ENCODE measurements at places on chromosomes 6 and 20. TPM values are rescaled to one million over a fixed set of nuclear protein-coding genes. Genes with fewer than 3 reads are reported as not detected.

DNA sequence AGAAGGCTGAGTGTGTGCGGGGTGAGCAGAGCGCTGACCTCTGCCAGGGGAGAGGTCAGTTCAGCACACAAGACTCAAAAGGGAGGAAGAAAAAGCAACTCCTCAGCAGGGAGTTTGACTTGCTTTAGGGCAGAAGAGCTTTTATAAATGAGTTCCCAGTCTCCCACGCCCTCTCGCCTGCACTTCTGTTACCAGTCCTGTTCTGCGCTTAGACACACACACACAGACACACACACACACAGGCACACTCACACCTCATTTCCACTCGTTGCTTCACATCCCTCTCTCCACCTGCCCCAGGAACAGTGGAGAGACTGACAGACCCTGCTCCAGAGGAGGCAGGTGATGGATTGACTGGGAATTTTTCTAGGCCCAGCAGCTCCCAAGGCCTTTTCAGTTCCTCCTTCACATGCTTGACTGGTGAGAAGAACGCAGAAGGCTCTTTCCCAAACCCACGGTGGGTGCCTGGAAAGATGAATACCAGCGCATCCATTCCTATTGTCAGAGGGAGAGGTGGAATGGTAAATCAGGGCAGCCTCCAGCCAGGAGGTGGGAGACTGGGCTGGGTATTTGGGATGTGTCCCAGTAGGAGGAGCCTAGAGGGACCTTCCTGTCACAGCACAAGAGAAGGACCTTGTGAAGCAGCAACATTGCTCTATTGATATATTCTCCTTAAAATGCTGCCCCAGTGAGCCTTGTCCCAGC, 43.7 kb downstream of the JAG1 start:
- no peak overlapping the region for H3K4me3 ChIP-seq
- H3K27ac ChIP-seq: no peak overlapping the region
- peaks cover 9% of the 10 kb centered on the region for H3K4me1 ChIP-seq
- no peaks in the 10 kb centered on the region for H3K27me3 ChIP-seq

CST4 gene
- total RNA-seq: not detected

- no peaks in the 10 kb centered on the region for H3K27me3 ChIP-seq
- H3K4me3 ChIP-seq: no peak overlapping the region
- H3K4me1 ChIP-seq: no peaks in the 10 kb centered on the region
Measured at GRCh38 chr6:94511502-94512088, 1065.7 kb upstream of the MANEA start.

DNA sequence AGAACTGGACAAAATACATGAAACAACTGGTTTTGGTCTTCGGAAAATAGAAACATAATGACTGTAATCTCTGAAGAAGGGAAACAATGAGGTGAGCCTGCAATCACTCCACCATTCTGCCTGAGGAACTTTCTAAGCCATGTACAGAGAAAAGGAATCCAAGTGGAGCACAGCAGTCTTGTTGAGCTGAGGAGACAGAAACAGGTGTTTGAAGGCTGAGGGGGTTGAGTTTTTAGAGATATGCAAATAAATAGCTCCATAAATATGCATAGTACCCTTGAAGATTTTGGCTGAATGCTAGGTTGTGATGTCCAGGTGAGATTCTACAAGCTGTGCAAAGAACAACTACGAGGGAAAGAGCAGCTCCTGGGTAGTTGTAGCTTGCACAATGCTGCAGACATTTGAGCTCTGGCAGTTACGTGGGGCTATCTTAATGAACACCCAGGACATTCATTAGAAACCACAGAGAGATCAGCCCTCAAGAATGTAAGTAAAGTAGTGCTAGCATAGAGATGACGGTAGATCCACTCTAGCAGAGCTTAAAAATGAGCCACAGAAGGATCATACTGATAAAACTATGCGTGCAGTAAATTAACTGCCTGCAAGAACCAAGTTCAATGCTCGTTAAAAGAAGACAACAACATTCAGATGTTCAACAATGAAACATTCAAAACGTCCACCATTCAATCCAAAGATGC, 24.3 kb downstream of the TUBB2B start:
- H3K27ac ChIP-seq: no peak overlapping the region
- H3K4me1 ChIP-seq: peaks cover 19% of the 10 kb centered on the region
- peaks cover 8% of the 10 kb centered on the region for H3K27me3 ChIP-seq
- no peak for DNase-seq
- H3K4me3 ChIP-seq: no peak overlapping the region
- H3K36me3 ChIP-seq: no peaks in the 10 kb centered on the region

DNA sequence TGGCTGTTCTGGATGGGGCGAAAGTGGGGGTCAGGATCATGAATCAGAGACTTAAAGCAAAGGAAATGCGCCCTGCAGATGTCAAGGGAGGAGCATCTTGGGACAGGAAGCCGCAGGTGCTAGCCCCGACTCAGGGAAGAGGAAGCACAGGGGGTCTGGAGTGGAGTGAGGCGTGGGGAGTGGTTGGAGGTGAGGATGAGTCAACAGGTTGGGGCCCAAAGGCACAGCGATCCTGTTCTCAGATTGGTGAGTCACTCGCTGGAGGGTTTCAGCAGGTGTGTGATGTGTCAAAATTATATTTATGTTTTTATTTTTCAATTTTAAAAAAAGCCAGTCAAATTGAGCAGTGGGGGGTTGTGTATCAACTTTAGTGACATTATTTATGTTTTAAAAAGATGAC, 19.0 kb downstream of the PACSIN1 start:
- no peaks in the 10 kb centered on the region for H3K4me1 ChIP-seq
- H3K27me3 ChIP-seq: no peaks in the 10 kb centered on the region
- H3K27ac ChIP-seq: no peak overlapping the region
- H3K36me3 ChIP-seq: no peaks in the 10 kb centered on the region

- peaks cover 43% of the 10 kb centered on the region for H3K36me3 ChIP-seq
- no peaks in the 10 kb centered on the region for H3K27me3 ChIP-seq
- peaks cover 17% of the 10 kb centered on the region for H3K4me1 ChIP-seq
- no peak overlapping the region for H3K4me3 ChIP-seq
- no peak overlapping the region for H3K27ac ChIP-seq
- DNase-seq: peak; percentile 98
Measured at GRCh38 chr6:43506667-43507471, 3.3 kb downstream of the LRRC73 start.

GRCh38 chr6:74091136-74091793, 395.3 kb downstream of the CD109 start:
- no peaks in the 10 kb centered on the region for H3K36me3 ChIP-seq
- H3K27me3 ChIP-seq: no peaks in the 10 kb centered on the region
- H3K4me3 ChIP-seq: peak overlapping the region; percentile 50
- no peak for DNase-seq

STK38 gene
- 48.1 TPM for total RNA-seq

DNA sequence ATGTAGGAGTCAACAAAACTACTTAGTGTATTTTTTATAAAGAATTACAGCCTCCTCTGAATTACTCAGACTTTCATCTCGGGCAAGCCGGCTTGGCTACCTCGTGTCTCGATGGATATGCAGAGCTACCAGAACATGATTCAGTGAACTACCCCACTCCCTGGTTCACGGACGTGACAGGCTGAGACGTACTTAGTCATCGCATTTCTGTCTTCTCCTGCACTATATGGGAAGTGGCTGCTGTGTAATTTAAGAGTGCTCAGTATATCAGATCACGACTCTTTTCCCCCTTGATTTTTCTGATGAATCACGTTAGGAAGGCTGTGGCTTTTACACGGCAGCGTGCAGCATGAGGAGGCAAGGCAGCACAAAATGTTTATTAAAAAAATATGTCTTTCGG, 302.7 kb upstream of the ZFP64 start:
- H3K27ac ChIP-seq: peak overlapping the region; percentile 79
- no peaks in the 10 kb centered on the region for H3K27me3 ChIP-seq
- H3K4me3 ChIP-seq: no peak overlapping the region
- no peaks in the 10 kb centered on the region for H3K36me3 ChIP-seq
- peaks cover 14% of the 10 kb centered on the region for H3K4me1 ChIP-seq

- H3K4me3 ChIP-seq: peak overlapping the region; percentile 9
- H3K4me1 ChIP-seq: no peaks in the 10 kb centered on the region
- H3K27me3 ChIP-seq: peaks cover 2% of the 10 kb centered on the region
- H3K36me3 ChIP-seq: no peaks in the 10 kb centered on the region
Measured at GRCh38 chr6:69835414-69836179, 30.8 kb upstream of the COL19A1 start.

GRCh38 chr6:161186173-161186769, 87.6 kb downstream of the AGPAT4 start:
- H3K27me3 ChIP-seq: no peaks in the 10 kb centered on the region
- no peaks in the 10 kb centered on the region for H3K36me3 ChIP-seq
- peaks cover 17% of the 10 kb centered on the region for H3K4me1 ChIP-seq
- peak; percentile 96 for DNase-seq
- peak overlapping the region; percentile 29 for H3K4me3 ChIP-seq

DNA sequence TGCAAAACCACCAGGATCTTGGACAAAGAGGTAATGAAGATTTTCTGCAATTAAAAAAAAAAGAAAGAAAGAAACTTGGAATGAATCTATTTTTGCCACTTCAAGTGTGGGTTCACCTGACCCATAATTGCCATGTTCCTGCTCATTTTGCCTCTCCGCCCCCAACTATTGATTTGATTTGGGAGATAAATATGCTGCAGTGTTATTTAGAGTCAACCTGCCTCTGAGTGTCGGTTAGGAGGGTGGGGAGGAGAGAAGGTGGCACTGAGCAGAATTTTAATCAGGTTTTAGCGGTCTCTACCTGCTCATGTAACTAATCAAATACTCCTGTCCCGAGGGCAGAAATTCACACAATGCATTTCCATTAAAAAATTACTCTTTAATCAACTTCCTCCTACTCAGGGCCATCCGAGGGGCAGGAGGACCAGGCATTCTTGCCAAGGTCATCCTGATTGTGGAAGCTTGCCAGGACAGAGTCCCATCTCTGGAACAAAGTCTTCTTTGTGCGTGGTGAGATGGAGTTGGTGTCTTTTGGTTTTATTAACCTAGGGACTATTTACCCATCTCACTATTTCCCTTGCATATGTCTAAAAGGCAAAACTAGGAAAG, 300.1 kb downstream of the CDH26 start:
- no peaks in the 10 kb centered on the region for H3K27me3 ChIP-seq
- DNase-seq: no peak
- no peak overlapping the region for H3K27ac ChIP-seq
- H3K36me3 ChIP-seq: no peaks in the 10 kb centered on the region

DNA sequence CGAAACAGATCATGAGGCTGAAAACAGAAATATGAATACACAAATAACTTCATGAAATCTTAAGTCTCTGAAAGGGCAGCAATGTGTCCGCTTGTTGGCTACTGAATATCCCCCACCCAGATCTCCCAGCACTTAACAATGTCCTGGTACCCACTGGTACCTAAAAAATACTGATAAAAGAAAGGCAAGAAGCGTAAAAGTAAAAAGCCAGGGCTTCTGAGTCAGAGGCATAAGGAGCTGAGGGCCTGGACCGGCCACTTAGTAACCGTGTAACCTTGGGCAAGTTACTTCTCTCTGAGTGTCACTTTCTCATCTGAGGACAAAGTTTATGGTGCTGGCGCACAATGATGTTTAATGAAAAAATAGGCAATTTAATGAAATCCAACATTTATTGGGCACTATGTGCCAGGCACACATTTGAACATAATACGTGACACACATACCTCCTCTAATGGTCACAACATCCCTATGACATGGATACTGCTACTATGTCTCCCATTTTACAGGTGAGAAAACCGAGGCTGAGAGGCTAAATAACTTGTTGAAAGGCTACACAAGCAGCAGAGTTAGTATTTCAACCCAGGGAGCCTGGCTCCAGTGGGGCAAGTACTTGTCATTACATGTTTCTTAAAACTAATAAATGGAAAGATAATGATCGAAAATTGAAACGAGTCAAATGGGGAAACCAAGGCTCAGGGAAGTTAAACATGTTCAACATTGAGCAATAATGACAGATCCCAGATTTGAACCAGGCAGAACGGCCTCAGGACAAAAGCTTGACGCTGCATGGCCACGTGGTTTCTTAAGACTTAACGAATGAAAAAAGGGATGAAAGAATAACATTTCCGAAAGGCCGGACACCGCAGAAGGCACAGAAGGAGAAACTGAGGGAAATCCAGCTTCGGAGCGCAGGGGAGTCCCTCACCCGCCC, 828 bp downstream of the TP53RK start:
- H3K36me3 ChIP-seq: peaks cover 16% of the 10 kb centered on the region
- DNase-seq: peak; percentile 51
- H3K4me1 ChIP-seq: peaks cover 21% of the 10 kb centered on the region
- peak overlapping the region; percentile 89 for H3K4me3 ChIP-seq
- H3K27me3 ChIP-seq: no peaks in the 10 kb centered on the region

GRCh38 chr20:51311636-51312479, 230.7 kb downstream of the NFATC2 start:
- H3K4me1 ChIP-seq: peaks cover 3% of the 10 kb centered on the region
- no peak overlapping the region for H3K27ac ChIP-seq
- no peak for DNase-seq
- H3K4me3 ChIP-seq: no peak overlapping the region

GRCh38 chr6:142935553-142936517, 9.1 kb downstream of the HIVEP2 start:
- H3K4me3 ChIP-seq: no peak overlapping the region
- no peaks in the 10 kb centered on the region for H3K27me3 ChIP-seq
- no peaks in the 10 kb centered on the region for H3K36me3 ChIP-seq
- H3K4me1 ChIP-seq: peaks cover 23% of the 10 kb centered on the region
- no peak overlapping the region for H3K27ac ChIP-seq
- no peak for DNase-seq

DNA sequence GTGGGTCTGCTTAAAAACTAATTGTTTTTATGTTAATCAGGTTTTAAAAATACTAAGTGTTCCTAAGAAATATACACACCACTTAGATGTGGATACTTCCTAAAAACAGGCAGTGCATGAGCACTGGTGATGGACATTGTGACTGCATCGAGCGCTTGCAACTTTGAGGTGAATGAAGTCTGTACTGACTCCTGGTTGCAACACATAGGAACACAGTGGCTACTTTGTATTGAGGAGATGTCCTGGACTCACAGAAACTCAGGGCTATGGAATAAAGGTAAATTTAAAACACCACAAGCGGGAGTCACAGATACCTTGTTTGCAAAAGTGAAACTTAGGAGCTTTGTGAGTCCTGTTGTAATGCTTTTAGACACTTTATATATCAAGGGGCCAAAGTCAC, 55.6 kb upstream of the POLR1H start:
- H3K4me3 ChIP-seq: no peak overlapping the region
- peaks cover 37% of the 10 kb centered on the region for H3K27me3 ChIP-seq
- H3K4me1 ChIP-seq: peaks cover 14% of the 10 kb centered on the region
- H3K27ac ChIP-seq: no peak overlapping the region

THBD gene
- 0.36 TPM for total RNA-seq

THBS2 gene
- 1,102 TPM for total RNA-seq
